ENCODE measurements at places on chromosomes 1 and 21. TPM values are rescaled to one million over a fixed set of nuclear protein-coding genes. Genes with fewer than 3 reads are reported as not detected.

AVPR1B gene
- polyA plus RNA-seq = not detected

KRTAP13-2 gene
- polyA plus RNA-seq = not detected

CDC42 gene
- polyA plus RNA-seq = 175 TPM

TNN gene
- polyA plus RNA-seq = 0.01 TPM

DNAH14 gene
- 1.4 TPM for polyA plus RNA-seq

ANKRD65 gene
- polyA plus RNA-seq = 1.1 TPM

ADCY10 gene
- 0.40 TPM for polyA plus RNA-seq

LCE1E gene
- polyA plus RNA-seq = not detected

ECM1 gene
- 1.9 TPM for polyA plus RNA-seq

SMIM12 gene
- 40.0 TPM for polyA plus RNA-seq

C8B gene
- not detected for polyA plus RNA-seq

CD1D gene
- polyA plus RNA-seq = 5.9 TPM

KIF26B gene
- polyA plus RNA-seq = 0.27 TPM

HSPA6 gene
- 1.6 TPM for polyA plus RNA-seq

S100A14 gene
- 496 TPM for polyA plus RNA-seq

LYPLA2 gene
- polyA plus RNA-seq = 92.9 TPM

GPN2 gene
- 18.2 TPM for polyA plus RNA-seq

CD34 gene
- polyA plus RNA-seq = 23.7 TPM

KCNJ10 gene
- 0.25 TPM for polyA plus RNA-seq

EFNA3 gene
- 7.0 TPM for polyA plus RNA-seq

KRTAP25-1 gene
- not detected for polyA plus RNA-seq

PALMD gene
- 1.1 TPM for polyA plus RNA-seq

SHISAL2A gene
- polyA plus RNA-seq = not detected

All from small intestine (tissue), 16 donors.